Heart right ventricle (tissue), 16 donors: ENCODE measurements at places on chromosomes 7 and 10. TPM values are rescaled to one million over a fixed set of nuclear protein-coding genes. Genes with fewer than 3 reads are reported as not detected.

DNA sequence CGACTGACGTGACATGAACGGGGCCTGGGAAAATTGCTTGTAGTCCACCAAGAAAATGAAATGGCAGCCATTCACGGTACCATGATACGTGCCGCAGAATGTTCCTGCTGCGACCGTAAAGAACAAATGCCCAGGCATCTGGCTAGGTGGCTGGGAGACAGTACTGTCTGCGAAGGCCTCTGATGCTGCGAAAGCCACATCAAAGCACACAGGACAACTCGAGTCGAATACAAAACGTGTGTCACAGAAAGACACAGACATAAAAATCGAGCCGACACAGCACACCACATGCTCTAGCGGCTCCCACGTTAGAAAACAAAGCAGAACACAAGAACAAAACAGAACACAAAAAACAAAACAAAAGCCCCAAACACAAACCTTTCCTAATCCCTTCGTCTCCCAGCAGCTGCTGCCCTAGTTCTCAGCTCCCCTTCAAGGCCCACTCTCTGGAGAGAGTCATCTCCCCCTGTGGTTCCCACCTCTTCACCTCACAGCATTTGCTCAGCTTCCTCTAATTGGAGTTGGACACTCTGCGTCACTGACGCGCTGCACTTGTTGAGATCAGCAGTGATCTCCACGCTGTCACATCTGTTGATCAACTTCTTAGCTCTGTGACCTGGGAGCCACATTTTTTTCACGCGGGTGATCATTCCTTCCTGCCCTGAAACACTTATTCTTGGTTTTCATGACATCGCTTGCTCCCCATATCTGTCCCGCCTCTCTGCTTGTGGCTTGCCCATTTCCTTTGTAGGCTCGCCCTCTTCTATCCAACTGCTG, 112.2 kb downstream of the CLEC2L start:
- no peak for DNase-seq

DNA sequence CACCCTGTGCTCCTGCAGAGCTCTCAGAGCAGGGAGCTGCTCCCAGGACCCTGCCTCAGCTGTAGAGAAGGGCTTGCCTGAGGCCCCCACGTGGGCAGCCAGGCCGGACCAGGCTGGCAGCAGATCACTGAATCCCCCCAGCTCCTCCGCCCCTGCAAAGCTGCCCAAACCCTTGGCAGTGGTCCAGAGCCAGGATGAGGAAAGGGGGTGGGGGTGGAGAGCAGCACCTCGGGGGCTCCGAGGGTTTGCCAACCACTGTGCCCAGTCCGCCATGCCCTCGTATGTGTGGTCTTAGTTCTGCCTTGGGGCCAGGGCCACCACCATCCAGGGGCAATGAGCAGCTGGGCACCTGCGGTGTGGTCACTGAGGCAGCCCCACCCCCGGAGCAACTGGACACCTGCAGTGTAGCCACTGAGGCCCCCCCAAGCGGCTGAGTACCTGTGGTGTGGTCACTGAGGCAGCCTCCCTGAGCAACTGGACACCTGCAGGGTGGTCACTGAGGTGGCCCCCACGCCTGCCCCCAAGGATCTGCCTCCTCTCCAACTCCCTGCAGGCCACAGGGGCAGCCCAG, 90.8 kb downstream of the TCERG1L start:
- no peak for DNase-seq

GRCh38 chr7:5296611-5297226, 14.0 kb downstream of the SLC29A4 start:
- DNase-seq, result no peak

GRCh38 chr7:16559497-16560179, 33.0 kb downstream of the LRRC72 start:
- DNase-seq, result no peak

DNA sequence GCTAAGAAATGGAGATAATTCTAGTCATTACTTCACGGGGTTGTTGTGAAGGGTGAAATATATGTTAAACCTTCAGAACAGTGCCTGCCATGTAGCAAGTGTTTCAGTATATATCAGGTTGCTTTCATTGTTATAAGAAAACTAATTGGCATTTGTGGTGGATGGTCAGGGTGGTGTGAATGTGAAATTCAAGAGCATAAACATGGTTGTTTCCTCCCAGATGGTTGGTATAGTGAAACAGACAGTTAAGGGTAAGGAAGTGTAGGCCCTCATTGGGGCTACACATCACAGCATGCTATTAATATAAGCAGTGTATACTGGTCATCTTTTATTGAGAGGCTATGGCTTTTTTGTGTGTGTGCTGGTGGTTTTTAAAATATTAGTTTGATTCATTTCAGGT, 171.6 kb downstream of the AUTS2 start:
- DNase-seq, result no peak

The PLAU gene
- 10.4 TPM for polyA plus RNA-seq

The C10orf88 gene
- polyA plus RNA-seq, result 3.0 TPM
